Lung microvascular endothelial cell (primary cell): ENCODE measurements at places on chromosomes 4 and X.

DNA sequence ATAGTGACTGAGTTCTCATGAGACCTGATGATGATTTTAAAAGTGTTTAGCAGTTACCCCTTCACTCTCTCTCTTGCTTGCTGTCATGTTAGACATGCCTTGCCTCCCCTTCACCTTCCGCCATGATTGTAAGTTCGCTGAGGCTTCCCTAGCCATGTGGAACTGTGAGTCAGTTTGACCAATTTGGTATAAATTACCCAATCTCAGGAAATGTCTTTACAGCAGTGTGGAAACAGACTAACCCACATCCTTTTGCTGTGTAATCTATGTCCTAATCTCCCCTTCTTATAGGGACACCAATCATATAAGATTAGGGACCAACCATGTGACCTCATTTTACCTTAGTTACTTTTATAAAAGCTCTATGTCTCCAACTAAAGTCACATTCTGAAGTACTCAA, 677.8 kb downstream of the ADGRL3 start:
- DNase-seq = no peak

DNA sequence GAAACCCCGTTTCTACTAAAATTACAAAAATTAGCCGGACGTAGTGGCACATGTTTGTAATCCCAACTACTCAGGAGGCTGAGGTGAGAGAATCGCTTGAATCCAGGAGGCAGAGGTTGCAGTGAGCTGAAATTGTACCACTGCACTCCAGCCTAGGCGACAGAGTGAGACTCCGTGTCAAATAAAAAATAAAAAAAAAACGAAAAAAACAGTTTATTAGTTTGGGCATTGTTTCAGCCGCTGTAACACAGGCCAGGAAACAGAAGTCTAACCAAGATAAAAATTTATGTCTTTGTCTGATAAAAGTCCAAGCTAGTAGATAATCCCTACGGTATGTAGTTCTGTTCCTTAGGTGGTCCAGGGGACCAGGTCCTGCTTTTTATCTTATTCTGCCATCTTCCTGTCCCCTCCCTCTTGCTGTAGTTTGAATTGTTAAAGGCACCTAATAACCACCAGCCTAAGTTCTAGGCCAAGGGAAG, 21.4 kb downstream of the USO1 start:
- peak; percentile 62 for DNase-seq

DNA sequence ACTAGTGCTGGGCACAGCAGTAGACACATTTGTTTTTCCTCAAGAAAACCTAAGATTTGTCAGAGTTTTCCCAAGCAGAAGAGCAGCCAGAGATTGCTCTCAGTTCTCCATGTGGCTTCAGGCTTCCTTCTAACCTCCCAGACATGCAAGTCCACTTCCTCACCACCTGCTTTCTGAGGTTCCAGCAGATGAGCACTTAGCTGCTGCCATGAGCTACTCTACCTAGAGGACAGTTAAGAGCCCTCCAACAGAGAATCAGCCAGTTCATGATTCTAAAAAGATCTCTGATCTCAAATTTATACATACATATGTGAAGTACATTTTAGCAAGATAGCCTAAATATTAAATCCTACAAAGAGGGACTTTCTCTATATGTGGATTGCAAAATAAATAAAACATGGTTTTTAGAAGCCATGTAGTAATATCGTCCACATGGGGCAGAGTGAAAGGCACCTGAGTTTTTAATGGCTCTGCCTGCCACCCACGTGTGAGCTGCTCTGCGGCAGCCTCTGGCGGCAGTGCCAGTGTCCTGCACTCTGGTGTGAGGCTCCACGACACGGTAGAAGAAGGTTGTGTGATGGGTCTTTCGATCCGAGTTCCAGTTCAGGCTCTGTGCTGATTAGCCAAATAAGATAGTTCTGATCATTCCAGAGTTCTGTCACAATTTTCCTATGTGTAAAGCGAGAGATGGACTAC, 10.3 kb downstream of the CYP4V2 start:
- peak; percentile 73 for DNase-seq

DNA sequence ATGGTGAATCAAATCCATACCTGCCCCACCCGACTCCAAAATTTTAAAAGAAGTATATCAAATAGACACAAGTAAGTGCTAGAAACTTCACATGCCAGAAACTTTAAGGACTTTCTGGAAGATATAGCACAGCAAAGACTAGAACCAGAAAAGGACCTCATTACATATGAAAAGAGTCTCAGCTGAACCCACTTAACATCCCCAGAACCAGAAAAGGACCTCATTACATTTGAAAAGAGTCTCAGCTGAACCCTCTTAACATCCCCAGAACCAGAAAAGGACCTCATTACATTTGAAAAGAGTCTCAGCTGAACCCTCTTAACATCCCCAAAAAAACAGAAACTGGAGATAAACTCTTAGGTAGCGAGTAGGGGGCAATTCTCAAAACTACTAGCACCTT, 32.3 kb downstream of the STPG2 start:
- DNase-seq = no peak

DNA sequence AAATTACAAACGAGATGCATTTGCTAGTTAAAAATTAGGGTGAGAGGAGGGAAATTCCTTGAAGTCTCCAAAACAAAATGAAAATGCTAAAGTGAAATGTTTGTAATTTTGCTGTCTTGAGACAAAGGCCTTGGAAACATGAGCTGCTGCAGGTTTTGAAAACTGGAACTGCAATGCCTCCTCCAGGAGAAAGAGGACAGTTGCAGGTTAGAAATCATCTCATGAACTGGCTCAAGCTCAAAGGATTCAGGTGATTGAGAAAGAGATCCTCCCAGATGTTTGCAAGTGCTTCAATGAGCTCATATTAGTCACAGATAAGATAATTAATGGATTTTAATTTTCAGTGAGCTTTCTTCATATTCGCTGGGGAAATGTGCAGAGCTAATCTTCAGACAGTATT, 32.4 kb downstream of the SMPX start:
- DNase-seq = no peak

DNA sequence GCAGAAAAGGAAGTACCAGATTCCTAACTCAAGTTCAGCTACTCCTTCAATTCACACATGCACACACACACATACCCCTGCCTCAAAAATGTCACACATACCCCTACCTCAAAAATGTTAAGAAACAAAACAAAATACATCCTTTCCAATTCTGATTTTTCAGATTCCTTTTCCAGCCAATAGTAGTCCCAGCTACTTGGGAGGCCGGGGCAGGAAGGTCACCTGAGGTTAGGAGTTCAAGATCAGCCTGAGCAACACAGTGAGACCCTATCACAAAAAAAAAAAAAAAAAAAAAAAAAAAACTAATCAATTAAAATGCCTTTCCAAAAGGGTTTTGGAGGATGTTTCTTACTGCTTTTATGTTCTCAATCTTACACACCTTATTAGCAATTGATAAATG, 138.0 kb downstream of the AFAP1 start:
- DNase-seq = no peak

DNA sequence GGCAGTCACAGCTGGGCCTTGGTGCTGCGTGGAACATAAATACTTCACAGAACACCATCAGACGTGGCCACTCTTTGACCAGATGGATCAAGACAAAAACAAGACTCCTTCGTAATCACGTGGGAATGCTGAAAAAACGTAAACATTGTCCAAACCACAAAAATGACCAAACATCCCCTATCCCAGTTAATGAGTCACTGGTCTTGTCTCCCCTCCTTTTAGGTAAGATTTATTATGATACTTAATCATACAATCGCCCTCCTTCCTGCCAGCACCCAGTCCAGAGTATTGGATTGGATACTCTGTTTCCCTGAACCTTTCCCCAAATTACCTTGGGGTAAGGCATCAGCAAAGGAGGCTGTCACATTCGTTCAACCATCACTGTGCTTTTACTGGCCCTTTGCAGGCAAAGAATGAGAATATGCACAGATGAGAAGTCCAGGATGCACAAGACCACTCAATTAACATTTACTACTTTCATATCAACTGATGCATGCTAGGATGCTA, 601 bp upstream of the TCEANC start:
- peak; percentile 91 for DNase-seq

DNA sequence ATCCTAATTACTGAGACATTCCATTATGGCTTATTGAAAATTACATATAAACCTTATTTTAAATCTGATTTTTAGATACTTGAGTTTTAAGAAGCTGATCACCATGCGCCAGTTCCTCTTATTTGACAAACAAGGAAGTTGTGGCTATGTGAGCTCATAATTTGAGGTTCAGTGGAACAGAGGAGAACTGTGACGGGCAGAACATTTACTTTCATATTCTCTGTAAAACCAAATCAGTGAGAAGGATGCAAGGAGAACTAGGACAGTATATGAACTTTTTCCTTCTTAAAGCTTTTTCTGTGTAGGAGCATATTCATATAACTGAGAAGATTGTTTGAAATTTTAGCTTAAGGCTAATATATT, 25.3 kb downstream of the STIM2 start:
- DNase-seq = peak; percentile 48

GRCh38 chr4:17033768-17034181, 135.3 kb upstream of the LDB2 start:
- no peak for DNase-seq

GRCh38 chr4:38762560-38762959, 20.2 kb downstream of the TLR10 start:
- DNase-seq = no peak

DNA sequence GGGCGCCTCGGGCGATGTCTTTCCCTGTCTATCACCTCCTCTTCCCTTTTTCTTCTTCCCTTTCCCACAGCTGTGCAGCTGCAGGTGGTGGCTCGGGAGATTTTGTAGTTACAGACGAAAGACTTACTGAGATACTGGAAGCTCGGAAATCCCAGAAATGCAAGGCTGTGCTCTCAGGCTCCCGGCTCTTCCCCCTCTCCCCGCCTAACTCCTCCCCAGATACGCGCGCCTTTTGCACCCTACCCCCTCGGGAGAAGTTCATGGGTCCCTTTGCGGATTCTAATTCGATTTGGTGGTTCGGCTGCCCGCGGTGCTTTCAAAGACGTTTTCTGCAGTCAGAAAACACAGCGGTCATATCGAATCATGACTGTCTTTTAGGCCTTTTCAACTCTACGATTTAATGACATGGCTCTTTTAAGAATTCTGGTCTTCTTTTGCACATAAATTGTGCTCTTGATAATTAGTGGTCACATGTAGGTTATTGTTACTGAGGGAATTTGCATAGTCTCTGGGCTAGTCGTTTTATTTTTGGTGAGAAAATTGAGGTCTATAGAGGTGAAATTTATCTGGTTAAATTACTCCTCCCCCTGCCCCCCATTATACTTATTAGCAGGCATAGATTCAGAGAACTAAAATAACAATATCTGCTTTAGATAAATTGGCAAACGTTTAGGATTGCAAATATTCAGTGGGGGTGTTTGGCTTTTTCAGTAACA, 1.6 kb downstream of the SEPTIN11 start:
- peak; percentile 32 for DNase-seq

DNA sequence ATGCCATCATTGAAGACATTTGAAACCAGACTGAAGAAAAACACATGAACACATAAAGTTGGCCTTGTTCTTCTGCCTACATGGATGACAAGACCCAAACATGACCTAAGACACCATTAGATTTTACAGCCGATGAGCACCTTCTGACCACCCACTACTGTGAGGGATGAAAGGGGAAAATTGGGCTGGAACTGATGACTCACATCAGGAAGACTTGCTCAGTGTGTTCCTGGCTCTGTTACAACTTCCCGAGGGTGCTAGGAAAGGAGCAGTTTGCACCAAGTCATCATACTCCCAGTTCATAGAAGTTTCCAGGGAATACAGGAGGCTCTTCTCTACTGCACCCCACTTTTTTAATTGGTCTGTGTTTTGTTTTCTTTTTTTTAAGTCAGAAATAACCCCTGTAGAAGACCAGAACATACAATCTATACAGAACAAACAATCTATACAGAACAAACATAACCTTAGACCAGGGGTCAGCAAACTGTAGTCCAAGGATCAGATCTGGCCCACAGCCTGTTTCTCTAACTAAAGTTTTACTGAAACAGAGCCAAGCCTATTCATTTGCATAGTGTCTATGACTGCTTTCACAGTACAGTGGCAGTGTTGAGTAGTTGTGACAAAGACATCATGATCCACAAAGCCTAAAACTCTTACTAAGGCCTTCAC, 25.3 kb downstream of the BTC start:
- DNase-seq = peak; percentile 76

- no peak for DNase-seq
These were observed 148.0 kb downstream of the RAPGEF2 start for GRCh38 chr4:159250751-159251325.

GRCh38 chr4:8202108-8203051, 3.3 kb downstream of the SH3TC1 start:
- DNase-seq = no peak

GRCh38 chrX:39890807-39891206, 207.0 kb downstream of the BCOR start:
- no peak for DNase-seq

DNA sequence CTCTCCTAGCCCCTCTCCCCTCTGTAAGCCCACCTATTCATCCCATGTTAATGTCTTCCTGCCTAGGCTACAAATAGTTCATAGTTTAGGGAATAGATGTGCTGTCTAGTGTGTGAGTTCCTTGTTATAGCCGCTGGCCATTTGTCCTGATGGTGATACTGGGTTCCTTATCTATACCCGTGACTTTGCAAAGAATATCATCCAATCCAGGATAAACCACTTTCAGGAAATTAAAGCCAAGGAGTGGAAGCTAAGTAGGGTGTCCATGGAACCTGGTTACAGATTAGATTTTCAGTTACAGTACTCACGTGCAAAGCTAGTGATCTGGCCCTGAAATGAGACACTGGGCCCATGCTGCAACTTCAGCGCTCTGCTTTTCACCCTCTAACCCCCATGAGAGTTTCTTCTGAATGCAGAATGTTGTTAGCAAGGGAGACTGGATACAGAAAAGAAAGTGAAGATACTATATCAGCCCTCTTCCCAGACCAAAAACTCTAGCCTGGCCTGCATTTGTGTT, 111.4 kb downstream of the TMEM164 start:
- no peak for DNase-seq

GRCh38 chr4:107196312-107196711, 160.2 kb upstream of the DKK2 start:
- no peak for DNase-seq

- no peak for DNase-seq
These were observed 42.1 kb downstream of the ERVMER34-1 start for GRCh38 chr4:52709155-52709554.

DNA sequence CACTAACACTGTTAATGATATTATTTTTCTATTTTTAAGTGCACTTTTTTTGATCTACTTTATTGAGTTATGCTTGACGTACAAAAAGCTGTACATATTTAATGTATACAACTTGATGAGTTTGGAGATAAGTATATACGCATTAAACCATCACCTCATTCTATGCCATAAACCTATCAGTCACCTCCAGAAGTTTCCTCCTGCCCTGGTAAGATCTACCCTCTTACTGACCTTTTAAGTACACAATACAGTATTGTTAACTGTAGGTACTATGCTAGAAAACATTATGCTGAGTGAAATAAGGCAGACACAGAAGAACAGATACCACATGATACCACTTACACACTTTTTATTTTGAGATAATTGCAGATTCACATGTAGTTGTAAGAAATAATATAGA, 36.9 kb downstream of the INTS6L start:
- DNase-seq = no peak

- DNase-seq = peak; percentile 30
These were observed 357 bp upstream of the IGBP1 start for GRCh38 chrX:70132877-70133302.
